ENCODE measurements at places on chromosomes 3 and 15.

DNA sequence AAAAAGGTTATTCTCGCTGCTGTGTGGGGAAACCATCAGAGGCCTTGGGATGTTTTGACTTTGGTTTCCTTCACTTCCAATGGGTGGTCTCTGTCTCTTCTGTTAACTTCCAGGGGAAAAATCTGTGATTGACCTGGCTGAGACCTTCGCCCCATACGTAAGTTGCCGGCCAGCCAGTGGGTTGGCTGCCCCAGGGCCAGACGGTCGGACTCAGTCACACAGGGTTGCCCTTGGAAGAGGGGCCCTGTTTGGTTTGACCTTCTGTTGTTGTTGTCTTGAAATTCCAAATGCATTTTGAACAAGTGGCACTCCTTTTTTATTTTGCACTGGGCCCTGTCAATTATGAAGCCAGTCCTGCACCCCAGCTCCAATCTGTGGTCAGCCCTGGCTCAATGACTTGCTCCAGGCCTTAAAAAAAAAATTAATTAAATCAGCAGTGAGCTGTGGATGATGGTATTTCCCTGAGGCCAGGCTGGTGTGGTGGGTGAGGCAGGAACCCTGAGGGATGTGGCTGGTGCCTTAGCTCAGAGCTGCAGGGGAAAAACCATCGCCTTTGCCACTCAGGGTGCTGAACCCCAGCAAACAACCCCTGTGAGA, 4.5 kb downstream of the FAM107A start:
- no peak for DNase-seq

GRCh38 chr3:64063207-64063982, 40.1 kb upstream of the PSMD6 start:
- DNase-seq, result no peak

GRCh38 chr15:38438031-38438986, 15.6 kb upstream of the FAM98B start:
- no peak for DNase-seq

DNA sequence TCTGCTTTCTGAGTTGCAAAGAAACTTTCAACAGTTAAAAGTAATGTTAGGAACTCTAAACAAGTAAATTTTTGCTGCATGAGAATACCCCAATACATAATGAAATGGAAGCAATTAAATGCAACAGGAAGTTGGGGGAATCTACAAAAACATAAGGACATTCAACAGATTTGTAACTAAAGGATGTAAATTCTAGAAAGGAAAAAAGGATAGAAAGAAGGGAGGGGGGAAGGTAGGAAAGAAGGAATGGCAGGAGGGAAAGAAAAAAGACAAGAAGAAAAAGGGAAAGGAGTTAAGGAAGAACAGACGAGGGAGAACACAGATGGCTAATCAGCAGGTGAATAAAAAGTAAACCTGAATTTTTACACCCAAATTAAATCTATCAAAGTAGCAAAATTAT, 22.3 kb upstream of the ANP32A start:
- no peak for DNase-seq

DNA sequence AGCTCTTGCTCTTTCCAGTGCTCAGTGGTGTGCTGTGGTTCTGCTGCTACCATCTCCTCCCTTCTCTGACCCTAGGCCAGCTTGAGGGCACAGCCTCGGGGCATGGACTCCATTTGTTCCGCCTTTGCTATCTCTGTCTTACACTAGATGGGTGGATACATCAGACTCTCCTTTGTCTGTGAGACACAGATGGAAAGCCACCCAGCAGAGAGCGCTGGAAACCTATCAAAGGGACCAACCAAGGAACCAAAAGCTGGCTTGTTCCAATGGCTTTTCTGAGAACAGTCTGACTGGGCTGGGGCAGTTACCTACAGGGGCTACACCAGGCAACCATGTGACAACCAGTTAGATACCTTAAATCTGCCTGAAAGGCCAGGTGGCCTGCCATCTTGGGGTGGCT, 63.8 kb downstream of the NPTN start:
- no peak for DNase-seq

DNA sequence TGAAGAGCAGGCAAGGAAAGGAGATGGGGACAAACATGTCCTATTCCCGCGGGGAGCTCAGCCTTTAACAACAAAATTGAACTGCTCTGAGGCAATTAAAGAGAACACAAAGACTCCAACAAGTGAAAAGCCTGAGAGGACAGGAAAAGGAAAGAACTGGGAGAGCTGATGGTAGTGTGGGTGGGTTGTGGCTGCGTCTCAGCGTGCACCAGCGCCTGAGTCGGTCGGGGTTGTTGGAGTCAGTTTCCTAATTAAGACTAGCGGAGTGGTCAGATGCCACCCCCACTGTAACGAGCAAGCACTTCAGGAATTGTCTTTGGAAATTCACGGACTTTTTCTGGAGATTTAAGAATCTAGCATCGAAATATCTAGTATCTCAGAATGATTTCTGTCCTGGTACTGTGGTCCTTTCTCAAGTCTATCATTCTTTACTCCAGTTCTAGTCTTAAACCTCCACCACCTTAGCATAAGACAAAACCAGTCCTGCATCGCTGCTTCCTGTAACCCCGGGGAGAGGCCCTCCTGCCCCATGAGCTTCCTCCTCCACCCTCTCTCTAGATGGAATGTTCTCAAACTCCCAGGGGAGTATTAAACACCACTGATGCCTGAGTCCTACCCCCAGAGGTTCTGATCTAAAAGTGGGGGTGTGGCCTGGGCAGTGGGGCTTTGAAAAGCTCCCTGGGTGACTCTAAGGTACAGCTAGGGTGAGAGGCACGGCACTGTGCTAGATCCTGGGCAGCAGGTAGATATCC, 104.0 kb downstream of the CYP19A1 start:
- no peak for DNase-seq

DNA sequence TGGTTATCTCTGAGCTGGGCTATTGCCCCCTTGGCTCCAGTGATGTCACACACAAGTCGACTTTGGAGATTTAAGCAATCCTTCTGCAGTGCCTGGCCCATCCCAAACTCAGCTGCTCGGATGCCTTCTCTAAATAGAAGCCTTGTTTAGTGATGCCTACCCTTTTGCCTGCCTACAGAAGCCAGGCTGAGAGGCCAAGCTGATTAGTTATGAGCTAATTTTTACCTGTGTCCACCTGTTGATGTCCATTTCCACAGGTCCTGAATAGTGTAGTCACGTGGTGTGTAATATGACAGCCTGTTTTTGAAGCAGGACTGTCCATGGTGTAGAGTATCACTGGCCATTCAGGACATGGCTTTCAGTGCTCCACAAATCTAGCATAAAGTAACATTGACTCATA, 45.5 kb downstream of the SSUH2 start:
- DNase-seq, result no peak

DNA sequence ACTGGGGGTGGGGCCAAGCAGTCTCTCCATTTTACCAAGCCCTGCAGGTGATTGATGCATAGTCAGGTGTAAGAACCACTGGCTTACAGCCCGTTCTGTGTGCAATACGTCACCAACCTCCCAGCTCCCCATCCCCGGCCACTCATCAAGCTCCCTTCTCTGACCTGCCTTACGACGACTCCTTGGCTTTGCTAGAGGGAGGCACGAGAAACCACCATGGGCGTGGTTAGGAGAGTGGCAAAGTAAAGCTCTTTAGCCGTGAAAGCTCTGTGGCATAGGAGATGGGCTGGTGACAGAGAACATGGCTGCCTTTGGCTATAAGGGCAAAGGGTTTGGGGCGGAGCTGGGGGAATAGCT, 109.1 kb downstream of the BDH1 start:
- no peak for DNase-seq

DNA sequence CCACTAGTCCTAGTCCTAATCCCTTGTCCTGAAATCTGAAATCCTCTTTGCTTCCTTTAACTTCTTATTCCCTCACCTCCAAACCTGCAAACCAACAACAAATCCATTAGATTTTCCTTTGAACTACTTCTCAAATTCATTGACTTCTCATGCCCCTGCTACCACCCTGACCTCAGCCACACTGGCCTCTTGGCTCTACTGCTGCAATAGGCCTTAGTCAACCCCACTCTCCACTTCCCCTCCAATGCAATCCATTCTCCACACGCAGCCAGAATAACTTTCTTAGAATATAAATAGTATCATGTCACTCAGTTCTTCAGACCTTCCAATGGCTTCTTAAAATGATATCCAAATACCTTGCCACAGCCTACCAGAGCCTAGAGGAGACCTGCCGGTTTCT, 131.1 kb upstream of the GADL1 start:
- DNase-seq, result no peak

DNA sequence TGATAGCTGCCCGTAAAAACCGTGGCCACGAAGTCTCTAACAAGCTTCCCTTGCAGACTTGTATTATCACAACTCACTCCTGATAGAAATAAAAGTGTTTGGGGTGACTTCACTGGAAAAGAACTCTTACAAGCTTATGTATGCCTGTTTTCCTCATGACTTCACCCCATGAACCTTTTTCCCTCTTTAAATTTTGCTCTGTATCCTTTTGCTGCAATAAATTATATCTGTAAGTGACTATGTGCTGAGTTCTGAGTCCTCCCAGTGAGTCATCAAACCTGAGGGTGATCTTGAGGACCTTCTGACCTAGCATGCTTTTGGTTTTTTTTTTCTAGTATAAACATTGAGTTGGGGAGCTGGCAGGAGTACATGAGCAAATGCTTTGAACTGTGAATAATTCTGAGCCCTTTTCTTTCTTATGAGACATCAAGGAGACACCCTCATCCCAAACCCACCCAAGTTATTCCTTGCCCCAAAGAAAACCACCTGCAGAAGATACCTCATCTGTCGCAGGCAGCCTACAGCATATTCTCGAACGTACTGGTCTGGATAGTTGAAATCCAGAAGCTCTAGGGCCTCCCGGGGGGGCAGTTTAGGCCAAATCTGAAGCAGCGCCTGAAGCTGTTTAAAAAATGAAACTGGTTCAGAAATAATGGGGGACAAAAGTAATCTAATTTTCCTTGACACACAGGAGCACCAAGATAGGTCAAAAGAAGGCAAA, 85.9 kb downstream of the FAIM start:
- DNase-seq, result no peak

GRCh38 chr3:62281726-62282125, 91.6 kb downstream of the FEZF2 start:
- no peak for DNase-seq

GRCh38 chr15:35358824-35359223, 187.1 kb downstream of the DPH6 start:
- DNase-seq, result no peak

DNA sequence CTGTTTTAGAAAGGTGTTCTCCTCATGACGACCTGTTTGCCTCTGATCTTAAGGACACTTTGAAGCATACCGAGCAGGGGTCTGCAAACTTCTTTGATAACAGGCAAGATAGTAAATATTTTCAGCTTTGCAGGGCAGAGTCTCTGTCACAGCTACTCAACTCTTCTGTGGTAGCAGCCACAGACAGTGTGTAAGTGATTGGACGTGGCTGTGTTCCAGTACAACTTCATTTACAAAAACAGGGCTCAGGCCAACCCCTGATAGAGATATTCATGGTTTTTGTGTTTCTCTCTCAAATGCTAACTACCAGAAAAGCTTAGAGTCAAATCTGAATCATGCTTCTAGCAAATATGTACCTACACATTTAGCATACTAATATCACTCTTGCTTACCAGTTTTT, 51.5 kb downstream of the TGFBR2 start:
- DNase-seq, result no peak

DNA sequence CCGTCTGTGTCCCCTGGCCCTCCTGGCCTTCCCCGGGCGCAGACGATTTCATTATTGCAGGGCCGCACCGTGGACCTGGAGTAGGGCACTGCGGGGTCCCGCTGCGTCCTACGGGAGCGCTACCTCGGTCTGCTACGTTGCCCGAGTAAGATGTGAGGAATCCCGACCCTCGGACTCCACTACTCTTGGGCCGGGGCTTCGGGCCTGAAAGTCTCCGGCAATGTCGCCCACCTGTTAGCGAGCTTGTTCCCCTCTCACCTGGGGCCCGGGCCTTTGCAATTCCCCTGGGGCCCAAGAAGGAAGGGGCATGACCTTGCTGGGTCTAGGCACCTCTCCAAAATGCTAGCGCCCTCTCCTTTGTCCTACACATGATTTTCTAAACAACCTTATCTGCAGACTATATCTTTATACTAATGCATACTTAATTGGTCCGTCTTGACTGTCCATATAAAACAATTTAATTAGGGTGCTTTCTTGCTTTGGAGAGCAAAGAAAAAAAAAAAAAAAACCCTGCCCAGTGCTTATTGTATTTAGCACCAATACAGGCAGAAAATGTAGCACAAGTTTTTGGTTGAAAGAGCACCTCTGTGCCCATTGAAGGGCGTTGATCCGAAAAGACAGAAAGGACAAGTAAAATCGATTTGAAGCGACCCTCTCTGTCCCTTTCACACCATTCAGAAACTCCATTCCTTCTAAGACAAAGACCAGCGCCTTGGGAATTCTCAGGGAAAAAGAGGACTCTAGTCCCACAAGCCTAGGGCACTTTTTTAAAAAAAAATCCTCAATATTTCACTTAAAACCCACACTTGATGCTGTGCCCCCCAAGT, 7.0 kb upstream of the NR2F2 start:
- no peak for DNase-seq

DNA sequence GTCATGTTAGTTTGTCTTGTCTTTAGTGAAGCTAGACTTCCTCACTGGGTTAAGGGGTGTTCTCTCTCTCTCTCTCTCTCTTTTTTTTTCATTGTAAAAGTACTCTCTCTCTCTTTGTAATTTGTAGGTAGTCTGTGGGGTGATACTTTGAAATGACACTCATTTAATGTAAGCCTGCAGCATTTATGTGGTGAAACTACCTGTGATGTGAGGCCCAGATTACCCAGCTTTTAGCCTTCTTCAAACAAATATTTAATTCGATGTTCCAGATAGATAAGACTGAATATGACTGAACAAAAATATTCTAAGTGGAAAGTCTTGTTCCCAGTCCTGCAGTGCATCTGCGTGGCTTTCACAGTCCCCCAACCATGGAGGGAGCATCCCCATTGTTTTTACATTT, 49.7 kb downstream of the SQOR start:
- DNase-seq, result no peak

DNA sequence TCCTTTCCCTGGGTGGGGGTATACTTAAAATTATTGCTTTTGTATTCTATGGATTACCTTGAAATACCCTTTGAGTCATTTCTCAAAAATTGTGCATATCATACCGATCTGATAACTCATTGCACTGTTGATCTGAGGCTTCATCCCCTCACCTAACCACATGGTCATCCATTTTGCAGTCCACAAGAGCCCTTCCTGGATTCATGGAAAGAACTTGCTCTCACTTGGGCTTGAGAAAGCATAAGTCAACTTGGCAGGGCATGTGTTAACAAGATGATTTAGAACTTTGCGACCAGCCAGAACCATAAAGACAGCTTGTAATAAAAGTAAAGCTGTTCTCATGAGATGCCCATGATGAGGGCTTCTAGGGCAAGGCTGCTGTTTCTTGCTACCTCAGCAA, 22.2 kb downstream of the MME start:
- DNase-seq, result no peak

- DNase-seq, result no peak
Observed at GRCh38 chr3:115399750-115400149, 223.6 kb upstream of the GAP43 start.

DNA sequence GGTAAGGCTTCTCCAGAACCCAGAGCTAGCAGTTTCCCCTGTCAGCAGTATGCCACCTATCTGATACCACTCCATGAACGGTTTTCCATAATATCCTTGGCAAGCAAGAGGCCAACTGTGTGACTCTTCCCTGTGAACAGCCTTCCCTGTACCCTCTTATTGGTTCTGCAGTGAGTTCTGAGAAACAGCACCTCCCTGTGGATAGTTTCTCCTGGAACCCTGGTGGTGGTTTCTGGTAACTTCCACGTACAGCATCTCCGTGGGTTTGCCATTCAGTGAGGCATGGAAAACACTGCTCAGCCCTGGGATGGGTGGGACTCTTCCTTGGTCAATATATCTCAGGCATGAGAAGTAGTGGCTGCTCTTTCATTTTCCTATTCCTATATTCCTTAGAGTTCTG, 19.4 kb upstream of the SERPINI2 start:
- no peak for DNase-seq

- no peak for DNase-seq
Observed at GRCh38 chr3:40613306-40613705, 88.5 kb downstream of the ZNF621 start.

Data from T-helper 17 cell (primary cell).